ENCODE measurements at places on chromosomes 11 and 22. TPM values are rescaled to one million over a fixed set of nuclear protein-coding genes. Genes with fewer than 3 reads are reported as not detected.

Gene KRTAP5-8
- total RNA-seq, result not detected

Gene BDNF
- not detected for total RNA-seq

Gene LIF
- 1.4 TPM for total RNA-seq

Gene SAA1
- total RNA-seq, result 33,192 TPM

Gene MS4A6A
- 74.5 TPM for total RNA-seq

Gene RFPL1
- total RNA-seq, result not detected

Gene KCNQ1
- total RNA-seq, result 1.7 TPM

Gene APOBEC3C
- 3.8 TPM for total RNA-seq

Gene OR10A3
- total RNA-seq, result not detected

Gene SNAP29
- total RNA-seq, result 27.0 TPM

Gene APOA1
- total RNA-seq, result 12,494 TPM

Gene OR10A2
- total RNA-seq, result not detected

Gene RIBC2
- total RNA-seq, result 0.18 TPM

Gene MOGAT2
- total RNA-seq, result 164 TPM

Gene FBXO7
- 37.7 TPM for total RNA-seq

Gene SLC1A2
- total RNA-seq, result 7.6 TPM

Gene ST3GAL4
- total RNA-seq, result 7.0 TPM

Gene CCDC87
- total RNA-seq, result 0.12 TPM

Gene PHETA2
- total RNA-seq, result 0.90 TPM

Gene TOP3B
- 15.8 TPM for total RNA-seq

Gene C11orf42
- not detected for total RNA-seq

Gene CALCA
- 2.1 TPM for total RNA-seq

Gene CCDC81
- 0.51 TPM for total RNA-seq
